Smooth muscle cell of the umbilical artery (primary cell): ENCODE measurements at places on chromosomes 2 and 18. TPM values are rescaled to one million over a fixed set of nuclear protein-coding genes. Genes with fewer than 3 reads are reported as not detected.

Gene PDE6D
- total RNA-seq = 15.7 and 19.8 TPM in 2 replicates

Gene CRYGD
- not detected in 2 replicates for total RNA-seq

Gene FBLN7
- total RNA-seq = 0.18 and 0.30 TPM in 2 replicates

Gene FAM117B
- total RNA-seq = 2.4 and 3.0 TPM in 2 replicates
